ENCODE measurements at places on chromosomes 4 and X. TPM values are rescaled to one million over a fixed set of nuclear protein-coding genes. Genes with fewer than 3 reads are reported as not detected.

TRIML2 gene
- not detected for total RNA-seq

LONRF3 gene
- 1.6 TPM for total RNA-seq

AKAP4 gene
- not detected for total RNA-seq

DNA sequence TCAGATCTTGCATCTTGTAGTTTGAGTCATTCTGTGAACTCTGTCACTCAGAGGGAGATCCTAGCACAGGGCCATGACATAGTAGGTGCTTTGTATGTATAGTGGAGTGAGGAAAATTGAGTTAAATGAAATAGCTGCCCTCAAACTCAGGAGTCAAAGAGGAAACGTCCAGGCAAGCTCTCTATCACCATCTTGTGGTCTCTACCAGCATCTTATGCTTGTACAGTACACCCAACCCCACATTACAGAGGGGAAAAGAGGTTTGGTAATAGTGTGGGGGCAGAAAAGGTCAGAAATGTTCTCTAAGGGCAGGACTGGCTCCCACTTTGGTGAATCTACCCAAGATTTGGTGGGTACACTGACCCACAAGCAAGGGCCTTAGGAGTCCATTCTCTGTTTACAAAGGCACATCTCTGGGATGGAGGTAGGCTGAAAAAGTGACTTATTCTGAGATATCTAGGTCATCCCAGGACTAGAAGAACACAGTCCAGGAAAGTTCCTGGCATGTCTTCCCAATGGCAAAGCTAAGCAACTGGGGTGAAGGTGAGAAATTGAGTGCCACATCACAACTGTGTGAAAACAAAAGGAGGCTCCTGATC, 131.8 kb downstream of the OR13H1 start:
- no peaks in the 10 kb centered on the region for H3K4me1 ChIP-seq
- no peaks in the 10 kb centered on the region for H3K36me3 ChIP-seq
- H3K27me3 ChIP-seq, result no peaks in the 10 kb centered on the region

DNA sequence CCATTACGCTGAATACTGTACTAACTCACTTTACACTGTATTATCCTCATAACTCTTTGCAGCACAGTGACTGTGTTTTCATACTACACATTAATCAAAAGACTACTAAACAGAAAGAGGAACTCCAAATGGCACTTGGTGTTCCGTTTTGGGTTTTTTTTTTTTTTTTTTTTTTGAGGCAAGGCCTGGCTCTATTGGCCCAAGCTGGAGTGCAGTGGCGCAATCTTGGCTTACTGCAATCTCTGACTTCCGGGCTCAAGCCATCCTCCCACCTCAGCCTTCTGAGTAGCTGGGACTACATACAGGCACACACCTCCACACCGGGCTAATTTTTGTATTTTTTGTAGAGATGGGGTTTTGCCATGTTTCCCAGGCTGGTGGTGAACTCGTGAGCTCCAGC, 10.7 kb downstream of the KLHL8 start:
- peaks cover 14% of the 10 kb centered on the region for H3K4me1 ChIP-seq
- DNase-seq, result no peak
- H3K27me3 ChIP-seq, result no peaks in the 10 kb centered on the region

- DNase-seq, result no peak
- no peak overlapping the region for H3K27ac ChIP-seq
These were observed 136.1 kb upstream of the MID1 start for GRCh38 chrX:10756441-10756840.

DNA sequence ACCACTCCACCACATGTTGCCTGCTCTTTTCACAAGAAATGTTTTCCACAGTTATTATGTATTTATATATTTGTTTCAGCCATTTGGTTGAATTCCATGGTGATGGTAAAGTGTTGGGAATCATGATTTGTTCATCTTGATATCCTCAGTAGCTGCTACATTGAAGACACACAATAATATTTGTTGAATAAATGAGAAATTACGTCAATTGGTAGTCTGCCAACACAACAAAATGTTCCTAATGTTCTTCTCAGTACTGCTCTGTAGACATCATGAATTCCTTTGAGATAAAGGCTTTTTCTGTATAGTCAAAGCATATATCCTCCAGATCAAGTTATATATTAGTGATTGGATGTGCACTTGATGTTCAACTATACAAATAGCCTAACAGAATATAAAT, 29.5 kb downstream of the CXXC4 start:
- H3K4me3 ChIP-seq, result no peak overlapping the region
- H3K27me3 ChIP-seq, result peaks cover 3% of the 10 kb centered on the region
- DNase-seq, result no peak
- no peaks in the 10 kb centered on the region for H3K4me1 ChIP-seq
- H3K27ac ChIP-seq, result no peak overlapping the region

Measured in activated naive CD8-positive, alpha-beta T cell treated with anti-CD3 and anti-CD28 coated beads, Interleukin-2, amount 10 ng/mL, durations not matched to agents 7 days and 5 days (primary cell).